AG09309 (cell line): ENCODE measurements at places on chromosomes 3 and 15.

GRCh38 chr15:78167227-78167888, 18.2 kb downstream of the IDH3A start:
- DNase-seq = no peak

DNA sequence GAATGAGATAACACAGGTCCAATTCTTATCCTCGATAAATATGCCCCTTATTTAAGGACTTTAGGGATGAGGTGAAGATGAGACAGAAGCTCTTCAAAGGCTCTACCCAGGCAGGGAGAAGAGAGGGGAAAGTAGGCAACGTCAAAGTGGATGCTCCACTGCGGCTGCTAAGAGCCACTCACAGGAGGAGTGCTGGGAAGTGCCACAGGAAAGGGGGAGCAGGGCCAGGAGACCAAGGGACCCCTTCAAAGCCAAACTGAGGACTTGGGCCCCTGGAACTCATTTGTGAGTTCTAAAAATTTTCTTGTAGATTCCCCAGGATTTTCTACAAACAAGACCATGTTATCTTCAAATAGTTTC, 47.3 kb upstream of the ATG7 start:
- no peak for DNase-seq

GRCh38 chr3:18747383-18747782, 322.2 kb upstream of the SATB1 start:
- no peak for DNase-seq

DNA sequence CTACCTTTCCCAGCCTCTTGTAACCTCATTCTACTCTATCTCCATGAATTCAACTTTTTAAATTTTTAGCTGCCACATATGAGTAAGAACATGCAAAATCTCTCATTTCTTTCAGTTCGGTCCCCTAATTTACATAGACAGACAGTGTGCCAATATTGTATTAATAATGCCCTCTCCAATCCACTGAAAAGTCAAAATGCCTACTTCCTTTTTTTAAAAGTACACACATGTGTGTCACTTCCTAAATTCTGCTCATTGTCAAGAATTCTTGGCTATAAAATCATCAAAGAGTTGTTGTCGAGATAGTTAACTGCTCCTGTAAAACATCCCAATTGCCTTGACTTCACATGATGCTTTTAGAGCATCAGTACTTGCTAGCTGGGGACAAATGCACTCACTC, 84.2 kb upstream of the IL12A start:
- no peak for DNase-seq

GRCh38 chr3:132538072-132538471, 59.0 kb upstream of the ACKR4 start:
- no peak for DNase-seq

DNA sequence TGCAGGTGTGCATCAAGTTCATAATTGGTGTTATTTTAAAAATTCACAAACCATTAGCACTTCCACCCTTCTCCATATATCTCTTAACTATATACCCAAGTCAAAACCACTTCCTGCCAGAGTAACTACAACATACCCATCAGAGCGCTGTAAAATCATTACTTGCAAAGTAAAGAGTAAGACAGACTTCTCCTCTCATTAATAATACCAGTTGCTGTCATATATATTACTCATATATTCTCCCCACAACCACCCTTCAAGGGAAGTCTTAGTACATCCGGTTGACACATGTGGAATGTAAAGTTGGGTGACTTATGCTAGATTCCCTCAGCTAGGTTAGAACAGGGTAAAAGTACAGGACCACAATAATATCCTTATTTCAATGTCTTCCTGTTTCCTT, 5.6 kb downstream of the TERC start:
- DNase-seq = no peak
